ENCODE measurements at places on chromosomes 6 and 20. TPM values are rescaled to one million over a fixed set of nuclear protein-coding genes. Genes with fewer than 3 reads are reported as not detected.

GRCh38 chr6:17964633-17965032 is 22.8 kb downstream of the KIF13A start:
- peak; percentile 83 for DNase-seq

GRCh38 chr6:71420095-71420692 is 131.6 kb downstream of the OGFRL1 start:
- peak; percentile 56 for DNase-seq

- no peak for DNase-seq
Measured at GRCh38 chr6:129621252-129621651, 88.7 kb downstream of the ARHGAP18 start.

DNA sequence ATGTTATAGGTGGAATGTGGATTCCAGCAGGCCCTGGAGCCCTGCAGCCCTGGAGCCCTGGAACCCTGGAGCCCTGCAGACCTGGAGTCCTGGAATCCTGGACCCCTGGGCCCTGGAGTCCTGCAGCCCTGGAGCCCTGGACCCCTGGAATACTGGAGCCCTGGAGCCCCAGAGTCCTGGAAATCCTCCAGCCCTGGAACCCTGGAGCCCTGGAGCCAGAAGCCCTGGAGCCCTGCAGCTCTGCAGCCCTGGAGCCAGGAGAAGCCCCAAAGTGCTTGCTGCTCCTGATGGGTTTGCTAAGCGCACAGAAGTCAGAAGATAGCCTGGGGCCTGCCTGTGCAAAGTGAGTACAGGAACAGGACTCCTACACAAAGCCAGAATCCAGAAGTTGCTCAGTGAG is 223.1 kb upstream of the PDE10A start:
- DNase-seq, result no peak

- DNase-seq, result no peak
Measured at GRCh38 chr20:45765980-45766379, 25.7 kb downstream of the WFDC3 start.

DNA sequence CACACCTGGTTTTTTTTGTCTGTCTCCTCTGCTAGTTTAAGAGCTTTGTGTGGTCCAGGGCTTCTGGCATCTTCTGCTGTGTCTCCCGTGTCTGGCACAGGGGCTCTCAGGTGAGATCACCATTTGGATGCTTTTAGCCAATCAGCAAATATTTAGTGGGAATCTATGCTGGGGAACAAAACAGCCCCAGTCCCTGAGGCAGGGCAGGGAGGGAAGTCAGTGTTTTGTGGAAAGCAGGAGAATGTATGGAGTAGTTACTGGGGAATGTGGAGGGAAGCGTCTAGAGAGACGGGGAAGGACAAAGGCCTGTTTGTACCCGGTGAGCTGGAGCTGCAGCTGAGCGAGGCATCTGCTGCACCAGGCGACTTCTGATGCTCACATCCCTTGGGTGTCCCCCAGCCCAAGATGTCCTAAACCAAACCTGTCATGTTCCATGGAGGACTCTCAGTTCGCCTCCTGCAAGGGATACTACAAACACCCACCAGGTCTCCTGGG is 49.3 kb upstream of the NNAT start:
- DNase-seq, result no peak

DNA sequence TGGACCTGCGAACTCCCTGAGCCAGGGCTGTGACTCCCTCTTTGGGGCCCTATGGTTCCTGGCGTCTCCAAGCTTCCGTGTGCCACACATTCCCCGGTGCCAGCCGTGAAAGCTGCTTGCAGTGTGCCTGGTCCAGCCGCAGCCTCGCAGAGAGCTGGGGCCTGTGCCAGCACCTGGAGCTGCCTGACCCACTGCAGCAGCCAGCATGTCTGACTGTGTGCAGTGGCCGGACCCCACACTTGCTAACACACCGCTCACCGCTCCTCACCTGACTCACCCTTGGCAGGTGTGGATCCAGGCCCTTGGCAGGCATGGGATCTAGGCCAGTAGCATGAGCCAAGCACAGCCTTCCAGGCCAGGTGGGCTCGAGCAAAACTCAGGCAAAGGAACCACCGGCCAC is 227.5 kb downstream of the OTOR start:
- no peak for DNase-seq

GRCh38 chr6:149727793-149728498 is 10.0 kb upstream of the LATS1 start:
- no peak for DNase-seq

DNA sequence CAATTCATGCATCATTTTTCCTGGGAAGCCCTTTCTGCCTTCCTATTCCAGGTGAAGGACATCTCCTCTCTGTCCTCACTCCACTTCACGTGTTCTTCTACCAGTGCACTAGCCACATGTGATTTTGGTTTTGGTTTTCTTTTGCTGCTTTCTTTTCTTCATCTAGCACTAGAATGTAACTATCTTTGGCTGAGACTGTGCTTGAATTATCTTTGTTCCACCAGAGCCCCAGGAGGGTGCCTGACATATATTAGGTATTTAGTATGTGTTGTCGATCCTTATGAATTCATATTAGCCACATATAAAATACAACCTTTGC is 79.9 kb downstream of the VGLL2 start:
- DNase-seq, result no peak

The ZFP64 gene
- 27.2 TPM for total RNA-seq

The SYCP2 gene
- 0.79 TPM for total RNA-seq

The RBBP8NL gene
- not detected for total RNA-seq
